ENCODE measurements at places on chromosomes 12 and 14.

DNA sequence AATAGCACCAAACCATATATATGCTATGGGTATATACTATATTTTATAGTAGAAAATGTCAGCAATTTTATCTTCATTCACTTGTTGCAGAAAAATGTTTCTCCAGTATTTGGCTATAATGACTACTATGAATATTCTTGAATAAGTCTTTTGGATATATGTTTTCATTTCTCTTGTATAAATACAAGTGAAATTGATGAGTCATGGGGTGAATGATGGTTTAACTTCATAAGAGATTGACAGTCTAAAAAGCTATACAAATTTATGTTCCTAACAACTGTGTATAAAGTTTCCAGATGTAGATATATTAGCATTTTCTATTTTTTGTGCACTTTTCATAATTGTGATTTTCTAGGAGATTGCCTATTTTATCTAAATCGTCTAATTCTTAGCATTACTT is 714.8 kb downstream of the TRHDE start:
- DNase-seq, result no peak

GRCh38 chr12:45298721-45299692 is 83.1 kb downstream of the ANO6 start:
- DNase-seq, result no peak

DNA sequence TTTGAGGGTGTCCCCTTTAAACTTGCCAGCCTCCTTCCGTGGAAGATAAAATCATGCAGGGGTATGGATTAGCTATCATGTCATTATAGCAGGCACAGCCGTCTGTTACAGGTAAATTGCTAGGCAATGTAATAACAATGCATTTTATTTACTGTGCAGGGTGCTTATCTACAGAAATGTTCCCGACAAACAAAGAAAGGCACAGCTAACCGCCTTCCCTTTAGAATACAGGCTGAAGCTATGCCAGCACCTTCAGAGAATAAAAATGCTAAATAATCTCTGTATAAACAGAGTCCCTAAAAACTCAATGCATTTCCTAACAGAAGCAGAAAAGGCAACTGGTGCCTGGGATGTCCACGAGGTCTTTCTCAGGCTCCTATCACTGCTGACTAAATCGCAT is 239.2 kb downstream of the SPTSSA start:
- DNase-seq, result no peak

DNA sequence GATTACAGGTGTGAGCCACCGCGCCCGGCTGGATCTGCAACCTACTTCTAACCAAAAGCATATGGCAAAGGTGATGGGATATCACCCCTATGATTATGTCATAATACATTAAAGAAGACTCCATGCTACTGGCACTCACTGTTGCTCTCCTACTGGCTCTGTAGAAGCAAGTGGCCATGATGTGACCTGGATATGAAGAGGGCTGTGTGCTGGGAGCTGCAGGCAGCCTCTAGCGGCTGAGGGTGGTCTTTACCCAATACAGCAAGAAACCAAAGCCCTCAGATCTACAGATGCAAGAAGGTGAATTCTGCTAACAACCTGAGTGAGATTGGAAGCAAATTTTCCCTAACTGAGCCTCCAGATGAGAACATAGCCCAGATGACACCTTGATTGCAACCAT is 34.2 kb upstream of the TRIM9 start:
- DNase-seq, result no peak

DNA sequence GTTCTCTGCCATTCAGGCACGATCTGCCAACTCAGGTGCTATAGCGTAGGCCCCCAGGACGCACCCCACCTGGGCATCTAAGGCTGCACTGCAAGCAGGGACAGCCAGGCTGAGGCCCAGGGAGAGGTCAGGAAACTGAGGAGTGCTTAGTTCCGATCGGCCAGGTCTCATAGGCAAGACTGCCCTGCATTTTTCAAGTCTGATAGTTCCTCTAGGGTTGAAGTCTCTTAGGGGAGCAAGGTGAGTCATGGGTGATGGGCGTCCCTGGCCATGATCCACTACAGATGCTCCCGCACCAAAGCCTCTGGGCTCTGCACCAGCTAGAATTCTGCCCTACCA is 13.2 kb downstream of the NOPCHAP1 start:
- no peak for DNase-seq

Data from NCI-H1694 treated with DMSO at 0.1 percent for 48 hours (cell line).